ENCODE measurements at places on chromosomes 5 and 9.

DNA sequence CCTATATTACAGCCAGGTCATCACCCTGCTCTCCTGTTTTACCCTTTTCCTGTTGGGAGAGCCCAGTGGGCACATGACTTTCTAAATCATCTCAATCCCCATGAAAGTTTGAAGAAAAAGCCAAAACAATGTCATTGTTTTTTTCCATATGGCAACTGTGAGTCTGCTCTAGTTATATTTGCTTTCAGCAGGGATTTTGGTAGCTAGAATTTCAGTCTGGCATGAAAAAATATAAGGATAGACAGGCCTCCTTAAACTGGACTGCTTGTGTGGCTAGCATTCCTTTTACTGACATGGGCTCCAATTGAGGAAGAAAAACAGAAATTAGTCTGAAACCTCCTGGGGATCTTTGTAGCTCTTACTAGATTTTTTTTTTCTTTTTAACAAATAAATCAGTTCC, 25.6 kb downstream of the MOCS2 start:
- no peak for DNase-seq

DNA sequence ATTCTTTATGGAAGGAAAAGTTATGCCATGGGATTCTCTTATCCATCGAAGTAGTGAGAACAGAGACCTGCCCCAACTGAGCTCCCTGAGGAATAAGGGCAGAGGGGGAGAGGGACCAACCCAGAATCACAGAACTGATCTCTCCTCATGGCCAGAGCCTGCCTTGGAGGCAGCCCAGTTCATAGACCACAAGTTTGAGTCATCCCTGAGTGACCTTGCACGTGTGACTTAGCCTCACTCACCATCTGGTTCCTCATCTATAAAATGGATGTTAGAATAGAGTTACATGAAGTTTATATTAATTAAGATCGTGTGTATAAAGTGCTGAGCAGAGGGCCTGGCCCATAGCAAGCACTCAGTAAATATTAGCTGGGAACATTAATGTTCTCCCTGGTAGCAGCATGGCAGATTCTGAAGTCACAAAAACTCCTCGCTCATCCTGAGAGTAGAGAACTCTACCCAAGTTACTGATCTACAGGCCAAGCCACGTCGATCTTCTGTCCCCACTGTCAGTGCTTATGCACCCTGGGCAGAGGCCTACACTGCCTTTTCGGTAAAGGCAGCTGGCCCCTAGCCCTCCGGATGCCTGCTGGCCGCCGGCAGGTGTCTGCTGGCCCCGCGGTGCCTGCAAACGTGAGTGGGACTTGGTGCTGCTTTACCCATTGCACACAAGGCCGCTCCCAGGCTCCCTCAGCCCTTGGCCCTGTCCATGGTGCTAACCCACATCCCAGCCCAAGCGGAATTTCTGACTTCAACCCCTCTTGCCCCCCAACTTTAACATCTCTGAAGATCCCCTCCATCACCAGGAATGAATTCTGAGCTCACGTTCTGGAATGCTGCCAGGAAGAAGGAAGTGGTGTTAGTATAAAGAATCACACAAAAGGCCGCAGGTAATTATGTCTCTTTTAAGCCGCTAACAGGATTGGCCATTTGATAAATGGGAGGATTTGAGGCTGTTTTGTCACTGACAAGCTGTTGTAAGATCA, 61.1 kb upstream of the ARAP3 start:
- DNase-seq = peak; percentile 2

DNA sequence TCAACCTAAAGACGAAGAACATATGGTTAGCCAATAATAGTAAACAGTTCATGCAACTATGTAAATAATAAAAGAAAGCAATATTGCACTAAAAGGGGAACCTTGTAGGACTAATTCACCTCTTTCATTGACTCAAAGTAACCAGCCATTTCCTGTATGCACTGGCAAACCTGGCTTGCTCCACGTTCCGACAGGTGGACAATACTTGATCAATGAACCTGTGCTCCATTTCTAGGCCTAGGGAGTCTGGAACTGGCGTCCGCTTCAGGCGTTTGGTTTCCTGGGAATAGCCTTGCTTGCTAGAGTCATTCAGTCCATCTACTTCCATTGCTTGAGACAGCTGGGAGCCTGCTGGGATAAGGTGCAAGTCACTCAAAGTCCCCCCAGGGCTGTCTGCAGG, 41.6 kb downstream of the PTAR1 start:
- DNase-seq = no peak

- DNase-seq = no peak
These were observed 68.4 kb upstream of the SLC1A1 start for GRCh38 chr9:4421847-4422246.

Measured in stimulated activated CD8-positive, alpha-beta memory T cell treated with anti-CD3 and anti-CD28 coated beads, Interleukin-2, amount 100 ng/mL, for 48 hours (primary cell).